ENCODE measurements at places on chromosomes 5 and 9.

GRCh38 chr5:89388872-89389271 lies 505.9 kb upstream of the MEF2C start:
- no peak for DNase-seq

DNA sequence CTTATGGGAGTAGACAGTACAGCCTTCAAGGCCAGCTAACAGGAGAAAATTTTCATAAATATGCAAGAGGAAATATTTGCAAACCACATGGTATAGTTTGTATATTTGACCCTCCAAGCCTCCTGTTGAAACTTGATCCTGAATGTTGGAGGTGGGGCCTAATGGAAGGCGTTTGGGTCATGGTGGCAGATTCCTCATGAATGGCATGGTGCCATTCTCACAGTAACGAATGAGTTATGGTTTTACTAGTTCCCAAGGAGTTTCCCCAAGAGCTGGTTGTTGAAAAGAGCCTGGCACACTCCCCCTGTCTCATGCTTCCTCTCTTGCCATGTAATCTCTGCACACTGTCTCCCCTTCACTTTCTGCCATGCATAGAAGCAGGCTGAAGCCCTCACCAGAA lies 3.3 kb upstream of the PAIP1 start:
- no peak for DNase-seq

DNA sequence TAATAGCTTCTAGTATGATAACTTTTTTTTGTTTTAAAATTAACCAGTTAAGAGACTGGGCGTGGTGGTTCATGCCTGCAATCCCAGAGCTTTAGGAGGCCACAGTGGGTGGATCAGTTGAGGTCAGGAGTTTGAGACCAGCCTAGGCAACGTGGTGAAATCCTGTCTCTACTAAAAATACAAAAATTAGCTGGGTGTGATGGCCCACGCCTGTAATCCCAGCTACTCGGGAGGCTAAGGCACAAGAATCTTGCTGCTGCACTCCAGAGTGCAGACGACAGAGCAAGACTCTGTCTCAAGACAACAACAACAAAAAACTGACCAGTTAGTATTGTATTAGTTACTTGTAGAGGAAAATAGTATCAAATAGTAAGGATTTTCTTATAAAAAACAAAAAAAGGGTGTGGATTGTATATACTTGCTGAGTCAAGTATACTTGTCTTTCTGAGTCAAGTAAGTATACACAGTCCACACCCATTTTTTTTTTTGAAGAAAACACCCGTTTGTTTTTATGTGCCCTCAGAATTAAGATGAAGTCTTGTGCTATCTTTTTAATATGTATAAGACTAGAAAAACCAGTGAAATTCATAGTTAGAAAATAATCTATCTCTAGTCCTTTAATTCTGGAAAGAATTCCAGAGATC lies 25.3 kb downstream of the UBAP1 start:
- no peak for DNase-seq

- DNase-seq = no peak
Measured at GRCh38 chr5:150419630-150420270, 7.0 kb upstream of the CD74 start.

- no peak for DNase-seq
Measured at GRCh38 chr9:112245126-112245525, 70.0 kb upstream of the SUSD1 start.

DNA sequence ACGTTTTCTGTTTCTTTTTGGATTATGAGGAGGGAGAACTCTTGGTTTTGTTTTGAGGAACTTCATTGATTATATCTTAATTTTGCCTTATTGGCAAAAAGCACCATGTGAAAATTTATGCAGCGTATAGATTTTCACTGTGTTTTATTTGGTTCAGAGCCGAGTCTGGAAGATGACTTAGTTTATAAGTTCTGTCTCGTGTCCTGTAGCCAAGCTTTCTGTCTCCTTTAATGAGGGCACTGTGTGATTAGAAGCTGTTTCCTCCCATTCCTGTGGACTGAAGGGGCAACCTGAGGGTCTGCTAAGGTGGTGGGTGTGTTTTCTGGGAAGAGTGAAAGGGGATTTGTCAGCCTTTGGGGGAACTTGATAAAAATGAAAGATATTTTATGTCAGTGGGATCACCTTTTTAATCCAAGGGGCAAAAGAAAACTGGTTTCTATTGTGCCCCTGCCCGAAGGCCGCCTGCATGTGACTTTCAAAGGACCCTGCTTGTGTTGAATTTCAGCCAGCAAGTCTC lies 262.1 kb downstream of the FANCC start:
- no peak for DNase-seq

DNA sequence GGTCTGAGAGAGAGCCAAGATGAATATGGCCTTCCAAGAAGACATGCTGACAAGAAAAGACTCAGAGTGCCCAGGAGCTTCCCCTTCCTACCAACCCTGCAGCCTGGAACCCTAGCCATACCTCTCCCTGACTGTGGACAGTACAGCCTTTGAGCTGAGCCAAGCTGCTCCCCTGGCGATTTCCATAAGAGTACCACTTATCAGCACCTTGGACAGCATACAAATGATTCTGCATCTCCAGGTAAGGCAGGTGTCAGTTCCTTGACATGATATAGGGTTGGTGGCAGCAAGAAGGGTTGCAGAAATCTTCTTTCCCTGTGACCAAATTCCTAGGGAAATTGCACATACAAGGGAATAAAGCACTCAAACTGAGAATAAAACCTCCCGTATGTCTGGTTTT lies 58.3 kb downstream of the MFAP3 start:
- no peak for DNase-seq

Measured in kidney capillary endothelial cell (primary cell).